ENCODE measurements at places on chromosomes 4 and X.
A peak's percentile ranks its signal among the peaks of the same experiment; 100 is the strongest.

GRCh38 chrX:45803383-45803921, 602.8 kb upstream of the DIPK2B start:
- DNase-seq = no peak

- no peak for DNase-seq
Measured at GRCh38 chrX:139889760-139890159, 43.1 kb downstream of the ATP11C start.

GRCh38 chr4:56424697-56425514, 10.5 kb downstream of the PPAT start:
- DNase-seq = no peak

- no peak for DNase-seq
Measured at GRCh38 chr4:184427687-184428086, 46.7 kb downstream of the IRF2 start.

DNA sequence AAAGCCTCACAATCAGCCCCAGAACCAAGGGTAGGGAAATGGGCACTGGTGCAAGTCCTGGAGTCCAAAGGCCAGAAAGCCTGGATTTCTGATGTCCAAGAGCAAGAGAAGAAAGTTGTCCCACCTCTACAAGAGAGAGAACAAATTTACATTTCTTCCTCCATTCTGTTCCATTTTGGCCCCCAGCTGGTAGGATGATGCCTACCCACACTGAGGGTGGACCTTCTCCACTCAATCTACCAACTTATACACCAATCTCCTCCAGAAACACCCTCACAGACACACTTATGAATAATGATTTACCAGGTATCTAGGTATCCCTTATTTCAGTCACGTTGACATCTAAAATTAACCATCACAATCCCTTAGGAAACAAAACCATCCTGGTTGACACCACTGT, 367.8 kb upstream of the GRIA3 start:
- DNase-seq = no peak

DNA sequence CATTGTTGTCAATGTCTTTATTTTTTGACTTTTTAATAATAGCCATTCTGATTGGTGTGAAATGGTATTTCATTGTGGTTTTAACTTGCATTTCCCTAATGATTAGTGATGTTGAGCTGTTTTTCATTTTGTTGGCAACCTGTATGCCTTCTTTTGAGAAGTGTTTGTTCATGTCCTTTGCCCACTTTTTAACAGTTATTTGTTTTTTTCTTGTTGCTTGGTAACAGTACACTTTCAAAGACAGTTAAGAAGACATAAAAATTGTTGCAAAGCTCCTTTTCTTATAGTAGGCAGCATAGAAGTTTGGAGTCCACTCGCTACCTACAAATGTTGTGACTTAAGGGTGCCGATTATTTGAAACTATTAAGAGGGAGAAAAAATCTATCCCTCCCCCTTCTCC, 48.7 kb upstream of the SLC7A11 start:
- no peak for DNase-seq

DNA sequence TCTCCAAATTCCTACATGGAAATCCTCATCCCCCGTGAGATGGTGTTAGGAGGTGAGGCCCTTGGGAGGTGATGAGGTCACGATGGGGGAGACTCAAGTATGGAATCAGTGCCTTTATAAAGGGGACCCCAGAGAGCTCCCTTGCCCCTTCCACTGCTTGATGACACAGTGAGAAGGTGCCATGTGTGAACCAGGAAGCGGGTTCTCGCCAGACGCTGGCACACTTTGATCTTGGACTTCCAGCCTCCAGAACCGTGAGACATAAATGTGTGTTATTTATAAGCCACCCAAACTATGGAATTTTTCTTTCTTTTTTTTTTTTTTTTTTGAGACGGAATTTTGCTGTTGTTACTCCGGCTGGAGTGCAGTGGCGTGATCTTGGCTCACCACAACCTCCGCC, 237.6 kb downstream of the DHRSX start:
- no peak for DNase-seq

GRCh38 chr4:106607558-106607957, 239.0 kb upstream of the GIMD1 start:
- DNase-seq = no peak

DNA sequence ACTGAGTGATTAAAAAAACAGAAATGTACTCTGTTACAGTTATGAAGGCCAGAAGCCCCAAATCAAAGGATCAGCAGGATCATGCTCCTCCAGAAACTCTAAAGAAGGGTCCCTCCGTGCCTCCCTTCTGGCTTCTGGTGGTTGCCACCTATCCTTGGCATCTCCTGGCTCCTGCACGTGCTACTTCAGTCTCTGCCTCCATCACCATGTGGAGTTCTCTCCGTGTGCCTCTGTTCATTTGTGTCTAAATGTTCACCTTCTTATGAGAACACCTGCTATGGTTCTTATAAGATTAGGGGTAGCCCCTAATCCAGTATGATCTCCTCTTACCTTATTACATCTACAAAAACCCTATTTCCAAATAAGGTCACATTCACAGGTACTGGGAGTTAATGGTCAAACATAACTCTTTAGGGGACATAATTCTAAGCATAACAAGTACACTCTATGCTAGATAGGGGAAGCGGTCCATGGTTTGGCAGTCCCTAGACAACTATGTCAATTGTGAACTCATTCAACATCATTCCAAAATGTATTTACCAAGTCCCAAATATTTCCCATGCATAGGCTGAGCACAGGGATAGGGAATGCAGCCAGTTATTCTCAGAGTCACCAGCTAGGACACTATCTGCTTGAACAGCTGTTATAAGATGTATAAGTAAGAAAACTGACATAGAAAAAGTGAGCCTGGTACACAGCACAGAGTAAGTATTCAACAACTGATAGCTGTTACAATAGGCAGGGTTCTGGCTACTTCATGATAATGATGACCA, 295.5 kb upstream of the BOD1L1 start:
- no peak for DNase-seq

- no peak for DNase-seq
Measured at GRCh38 chrX:55159551-55159950, 60.6 kb upstream of the PAGE5 start.

DNA sequence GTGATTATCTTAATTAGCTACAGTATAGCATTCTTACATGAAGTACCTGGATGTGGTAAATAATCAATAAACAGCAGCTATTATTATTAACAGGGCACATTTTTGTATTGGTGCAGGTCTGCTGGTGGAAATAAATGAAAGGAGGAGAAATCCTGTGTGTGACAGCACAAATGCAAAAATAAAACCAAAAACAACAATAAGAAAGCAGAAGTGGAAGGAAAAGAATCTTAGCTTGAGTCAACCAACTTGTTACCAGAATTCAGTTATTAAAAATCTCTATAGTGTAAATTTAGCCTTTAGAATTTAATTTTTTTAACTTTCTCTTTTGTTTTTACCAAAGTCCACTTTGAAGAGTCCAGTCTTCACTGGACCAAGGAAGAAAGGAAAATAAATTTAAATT, 63.1 kb upstream of the LSM6 start:
- no peak for DNase-seq

GRCh38 chr4:71201817-71202576, 136.8 kb upstream of the SLC4A4 start:
- no peak for DNase-seq

DNA sequence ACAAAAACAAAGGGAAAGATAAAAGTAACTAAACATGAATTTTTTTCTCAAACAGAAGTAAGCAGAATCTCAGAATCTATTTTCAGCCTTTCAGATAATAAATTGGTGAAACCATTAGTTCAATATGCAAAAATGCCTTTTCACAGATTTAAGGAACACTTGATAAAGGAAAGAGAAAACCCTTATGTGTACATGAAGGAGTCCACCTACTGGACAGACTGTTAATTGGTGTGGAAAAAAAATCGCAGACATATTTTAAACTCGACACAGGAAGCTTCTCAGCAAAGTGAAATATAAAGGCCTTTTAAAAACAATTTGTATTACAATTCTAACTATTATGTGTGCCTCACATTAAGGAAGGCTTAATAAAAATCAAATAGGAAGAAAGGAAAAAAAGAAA, 22.3 kb downstream of the COX7B2 start:
- DNase-seq = no peak

- DNase-seq = no peak
Measured at GRCh38 chrX:10015355-10015722, 48.2 kb downstream of the CLDN34 start.

GRCh38 chr4:131192318-131192717, 1956.8 kb upstream of the PCDH10 start:
- no peak for DNase-seq

DNA sequence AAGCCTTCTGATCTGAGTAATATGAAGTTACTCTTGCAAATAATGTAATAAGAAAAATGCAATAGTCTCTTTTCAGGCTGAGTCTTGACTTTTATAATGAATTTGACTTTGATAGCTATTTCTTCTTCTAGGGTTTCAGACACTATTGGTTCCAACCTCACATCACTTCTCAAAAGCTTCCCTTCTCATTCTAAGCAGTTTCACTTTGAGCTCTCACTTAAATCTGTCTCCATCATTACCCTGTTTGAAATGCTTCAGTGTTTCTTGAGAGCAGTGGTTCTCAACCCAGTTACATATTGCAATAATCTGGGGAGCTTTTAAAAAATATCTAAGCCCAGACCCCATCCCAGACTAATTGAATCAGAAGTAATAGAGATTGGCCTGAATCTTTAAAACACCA, 40.5 kb upstream of the BMP2K start:
- no peak for DNase-seq

DNA sequence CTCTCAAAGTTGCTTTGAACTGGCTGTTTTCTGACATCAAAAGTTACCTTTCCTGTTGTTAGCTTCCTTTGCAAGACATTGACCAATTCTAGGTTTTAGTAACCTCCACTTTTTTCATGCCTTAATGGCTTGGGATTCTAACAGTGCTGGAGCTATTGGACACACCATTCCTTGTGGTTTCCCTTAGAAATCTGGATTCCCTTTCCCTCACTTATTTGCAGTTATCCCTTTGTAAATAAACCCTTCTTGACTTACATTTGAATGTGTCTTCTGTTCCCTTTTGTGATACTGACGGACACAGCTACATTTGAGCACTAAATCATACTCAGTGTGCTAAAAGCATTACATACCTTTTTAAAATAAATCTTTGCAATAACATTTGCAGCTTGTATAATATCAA, 1927.6 kb upstream of the IGFBP7 start:
- DNase-seq = no peak

DNA sequence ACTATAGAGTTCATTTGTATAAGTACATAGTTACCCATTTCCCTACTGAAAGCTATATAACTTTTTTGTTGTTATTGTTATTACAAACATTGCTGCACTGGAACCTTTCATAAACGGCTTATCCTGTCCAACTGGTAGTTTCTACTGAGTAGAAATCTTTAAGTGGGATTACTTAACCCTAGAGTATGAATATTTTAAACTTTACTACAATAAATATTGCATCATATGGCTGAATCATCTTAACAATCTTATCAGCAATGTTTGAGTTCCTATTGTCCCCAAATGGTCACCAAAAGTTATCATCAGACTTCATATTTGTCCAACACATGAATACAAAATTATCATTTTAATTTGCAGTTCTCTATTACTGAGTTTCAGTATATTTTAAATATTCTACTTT, 40.5 kb downstream of the LCORL start:
- no peak for DNase-seq

GRCh38 chrX:22313766-22314165, 41.1 kb downstream of the CBLL2 start:
- no peak for DNase-seq

GRCh38 chrX:7088968-7089615, 58.4 kb upstream of the STS start:
- no peak for DNase-seq

GRCh38 chr4:25827897-25828296, 34.9 kb downstream of the SEL1L3 start:
- DNase-seq = no peak

DNA sequence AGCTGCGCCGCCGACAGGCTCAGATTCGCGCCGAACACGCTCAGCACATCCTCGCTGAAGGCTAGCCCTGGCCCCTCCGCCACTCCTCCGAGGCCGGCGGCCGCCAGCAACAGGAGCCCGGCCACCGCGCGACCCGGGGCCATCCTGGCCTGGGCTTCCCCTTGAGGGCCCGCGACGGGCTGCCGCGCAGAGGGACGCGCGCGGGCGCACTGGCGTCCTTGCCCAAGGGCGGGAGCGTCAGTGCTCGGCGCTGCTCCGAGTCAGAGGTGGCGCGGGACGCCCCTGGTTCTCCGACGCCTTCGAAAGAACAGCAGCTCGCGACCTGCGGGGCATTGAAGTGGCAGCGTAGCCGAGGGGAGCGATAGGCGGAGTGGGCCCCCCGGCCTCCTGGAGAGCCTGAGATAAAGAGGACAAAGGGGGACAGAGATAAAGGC, 745 bp downstream of the SLC39A8 start:
- peak; percentile 6 for DNase-seq

GRCh38 chr4:3880615-3881120, 114.5 kb downstream of the ADRA2C start:
- DNase-seq = peak; percentile 1

GRCh38 chrX:127571834-127572233, 480.4 kb downstream of the ACTRT1 start:
- DNase-seq = no peak

DNA sequence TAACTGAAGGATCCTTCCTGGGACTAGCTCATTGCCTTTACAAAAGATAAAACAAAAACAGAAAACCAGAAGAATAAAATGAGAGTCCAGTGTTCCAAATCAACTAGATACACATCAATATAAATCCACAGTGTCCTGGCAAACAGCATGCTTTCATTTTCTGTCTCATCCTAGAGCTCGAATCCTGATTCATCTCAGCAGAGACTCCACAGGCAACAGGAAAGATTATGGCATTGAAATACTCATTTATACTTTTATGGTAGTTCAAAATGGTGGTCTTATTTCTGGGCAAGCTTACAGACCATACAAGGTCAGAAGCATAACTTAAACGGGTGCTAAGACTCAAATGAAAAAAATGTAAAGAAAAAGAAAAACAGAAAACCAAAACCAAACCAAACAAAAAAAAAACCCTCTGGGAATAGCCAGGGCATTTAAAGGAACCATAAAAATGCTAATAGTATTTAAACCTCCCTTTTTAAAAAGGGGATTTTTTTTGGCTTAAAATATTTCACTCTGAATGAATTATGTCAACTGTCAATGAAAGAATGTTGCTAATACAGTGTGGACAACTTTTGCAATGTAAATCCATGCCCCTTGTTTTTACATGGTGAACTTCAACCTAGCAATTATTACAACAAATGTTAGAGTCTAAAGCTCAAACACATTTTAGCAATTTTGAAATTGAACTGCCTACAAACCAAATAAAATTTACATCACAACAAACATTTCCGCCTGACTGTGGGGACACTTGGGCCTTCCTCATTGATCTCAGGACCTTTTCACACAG, 57.9 kb downstream of the GPR101 start:
- DNase-seq = no peak

GRCh38 chr4:147587041-147587440, 30.2 kb upstream of the TMEM184C start:
- no peak for DNase-seq

All from SHP77 treated with DMSO at 0.1 percent for 48 hours (cell line).